ENCODE measurements at places on chromosomes 16 and 17.

DNA sequence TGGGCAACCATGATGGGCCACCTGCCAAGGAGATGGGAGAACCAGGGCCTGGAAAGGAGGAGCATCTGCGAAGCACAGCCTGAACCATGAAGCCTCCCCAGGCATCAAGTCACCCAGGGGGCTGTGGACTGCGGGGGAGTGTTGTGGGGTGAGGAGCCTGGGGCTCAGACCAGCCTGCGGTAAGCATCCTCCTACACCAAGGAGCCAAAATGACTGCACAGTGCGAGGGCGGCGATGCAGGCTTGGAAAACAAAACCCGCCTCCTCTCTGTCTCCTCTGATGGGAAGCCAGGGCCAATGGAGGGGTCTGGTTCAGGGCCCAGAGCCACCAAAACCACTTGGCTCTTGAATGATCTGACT is 18.1 kb upstream of the MAF start:
- no peak for DNase-seq

- DNase-seq: no peak
Observed at GRCh38 chr17:35041390-35041789, 22.1 kb downstream of the RFFL start.

GRCh38 chr16:60564588-60564987 is 1471.7 kb downstream of the CDH8 start:
- no peak for DNase-seq

DNA sequence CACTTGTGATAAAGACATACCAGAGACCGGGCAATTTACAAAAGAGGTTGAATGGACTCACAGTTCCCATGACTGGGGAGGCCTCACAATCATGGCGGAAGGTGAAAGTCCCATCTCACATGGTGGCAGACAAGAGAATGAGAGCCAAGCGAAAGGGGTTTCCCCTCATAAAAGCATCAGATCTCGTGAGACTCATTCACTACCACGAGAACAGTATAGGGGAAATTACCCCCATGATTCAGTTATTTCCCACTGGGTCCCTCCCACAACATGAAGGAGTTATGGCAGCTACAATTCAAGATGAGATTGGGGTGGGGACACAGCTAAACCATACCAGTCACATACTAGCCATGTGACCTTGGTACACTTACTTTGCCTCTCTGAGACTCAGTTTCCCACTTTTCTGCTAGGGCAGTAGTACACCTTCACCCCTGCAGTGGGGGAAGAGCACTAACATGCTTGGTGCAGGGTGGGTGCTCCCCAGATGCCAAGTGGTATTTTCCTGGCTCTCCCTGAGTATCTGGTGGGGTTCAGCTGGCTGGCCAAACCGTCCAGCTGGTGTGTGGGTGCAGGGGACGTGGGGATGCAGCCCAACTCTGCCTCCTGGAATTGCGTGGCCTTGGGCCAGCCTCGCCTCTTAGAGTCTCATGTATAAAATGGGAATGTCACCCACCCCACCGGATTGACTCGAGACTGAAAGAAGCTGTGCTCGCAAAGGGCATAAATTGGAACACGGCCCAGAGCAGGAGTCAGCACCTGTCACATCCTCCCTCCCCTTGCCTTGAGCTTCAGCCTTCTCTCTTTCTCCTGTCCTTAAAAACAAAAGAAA is 364.1 kb downstream of the CPPED1 start:
- DNase-seq: no peak
